ENCODE measurements at places on chromosomes 5 and 9.

DNA sequence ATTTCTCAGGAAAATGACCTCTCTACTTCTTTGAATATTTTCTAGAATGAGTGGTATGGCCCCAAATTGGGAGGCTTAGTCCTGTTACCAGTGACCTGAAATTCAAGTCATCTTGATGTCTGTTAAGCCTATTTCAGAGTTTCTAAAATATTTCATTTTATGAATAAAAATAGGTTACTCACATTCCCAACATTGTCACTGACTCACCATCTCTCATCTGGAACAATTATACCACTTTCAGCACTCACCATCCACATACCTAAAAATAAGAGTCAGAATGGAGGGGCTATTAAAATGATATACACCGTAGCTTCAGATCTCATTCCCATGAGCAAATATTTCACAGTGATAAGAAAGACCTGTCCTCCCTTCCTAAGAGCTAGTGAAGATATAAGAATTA lies 71.8 kb downstream of the KIAA1958 start:
- no peak for DNase-seq

DNA sequence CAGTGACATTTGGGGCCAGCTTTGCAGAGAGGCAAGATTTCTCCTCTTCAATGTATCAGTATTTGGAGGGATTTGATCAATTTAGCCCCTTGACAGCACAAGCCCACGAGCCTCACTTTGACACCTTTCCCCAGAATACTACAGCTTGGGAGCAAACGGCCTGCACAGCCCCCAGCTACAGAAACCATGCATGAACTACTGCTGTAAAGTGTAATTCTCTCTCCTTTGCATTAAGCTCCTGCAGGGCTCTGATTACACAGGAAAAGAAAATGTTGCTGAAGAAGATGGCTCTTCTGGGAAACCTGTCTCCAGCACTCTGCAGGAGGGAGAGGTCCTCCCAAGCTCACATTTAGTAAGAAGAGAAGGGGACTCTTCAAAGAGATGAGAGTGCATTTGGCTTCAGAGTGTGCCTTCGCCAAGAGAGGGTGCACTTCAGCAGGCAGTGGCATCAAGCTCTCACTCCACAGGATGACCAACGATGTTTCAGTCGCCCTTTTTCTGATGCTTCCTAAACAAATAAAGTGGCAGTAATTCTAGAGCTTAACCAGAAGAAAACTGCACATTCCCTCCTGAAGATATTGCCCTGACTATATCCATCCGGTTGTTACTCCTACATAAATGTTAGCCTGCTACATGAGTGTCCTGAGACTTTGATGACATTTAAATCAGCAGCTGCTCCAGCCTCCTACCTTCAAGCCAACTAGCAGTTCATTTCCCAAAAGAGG lies 272.2 kb downstream of the AUH start:
- DNase-seq, result no peak

DNA sequence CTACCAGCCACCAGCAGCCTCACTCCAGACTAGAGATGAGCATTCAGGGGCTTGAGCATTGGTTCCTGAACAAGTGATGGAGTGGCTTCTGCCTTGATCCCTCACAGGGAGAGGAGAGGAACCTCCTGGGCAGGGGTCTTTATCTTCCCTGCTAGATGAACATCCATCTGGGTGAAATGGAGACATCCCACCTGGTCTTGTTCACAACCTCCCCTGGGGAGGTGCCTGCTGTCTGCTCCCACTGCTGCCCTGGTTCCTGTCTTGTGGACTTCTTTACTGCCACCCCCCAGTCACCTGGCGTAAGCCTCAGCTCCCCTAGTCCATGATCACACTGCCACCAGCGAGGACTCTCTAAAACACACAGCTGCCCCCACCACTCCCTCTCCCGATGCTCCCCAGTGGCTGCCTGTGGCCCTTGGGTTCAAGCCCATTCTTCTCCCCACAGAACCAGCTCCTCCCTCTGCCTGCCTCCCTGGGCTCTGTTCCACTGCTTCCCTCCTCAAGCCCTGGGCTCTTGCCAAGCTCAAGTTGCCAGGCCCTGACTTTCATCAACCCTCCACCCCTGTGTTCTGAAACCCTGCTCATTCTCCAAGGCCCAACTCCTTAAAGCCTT lies 51.5 kb downstream of the COL15A1 start:
- no peak for DNase-seq

DNA sequence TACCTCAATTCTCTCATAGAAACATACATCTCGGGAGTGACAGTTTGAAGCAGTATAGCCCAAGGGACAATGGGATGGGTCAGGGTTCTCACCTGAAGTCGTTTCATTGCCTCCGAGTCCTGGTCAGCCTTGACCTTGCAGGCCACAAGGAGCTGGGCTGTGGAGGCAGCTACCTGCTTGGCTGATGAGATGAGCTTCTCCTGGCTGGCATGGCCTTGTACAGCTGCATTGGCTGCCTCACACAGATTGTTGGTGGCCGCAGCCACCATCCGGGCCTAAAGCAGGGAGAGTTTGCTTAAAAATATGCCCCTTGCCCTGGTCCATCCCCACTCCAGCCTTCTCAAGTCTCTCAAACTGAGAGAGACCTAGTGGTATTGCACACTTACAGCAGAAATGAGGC lies 8.5 kb upstream of the TPM2 start:
- DNase-seq, result no peak

DNA sequence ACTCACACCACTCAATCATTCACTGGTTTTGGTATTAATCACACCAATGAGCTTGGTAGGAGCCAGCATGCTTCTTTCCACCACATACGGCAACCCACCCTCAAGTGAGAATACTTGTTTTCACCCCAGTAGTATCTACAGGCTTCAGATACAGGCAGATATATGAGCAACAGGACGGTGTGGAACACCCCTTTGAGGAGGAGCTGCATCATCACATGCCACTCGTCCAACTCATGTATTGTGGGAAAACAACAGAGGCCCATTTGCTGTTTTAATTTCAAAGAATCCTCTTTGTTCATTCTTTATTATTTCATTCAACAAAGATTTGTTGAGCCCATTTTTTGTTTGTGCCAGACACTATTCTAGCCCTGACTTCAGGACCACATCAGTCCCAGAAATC lies 46.0 kb downstream of the RORB start:
- DNase-seq, result no peak

Data from anterior cingulate cortex (tissue), 58 donors.